Amniotic stem cell (primary cell): ENCODE measurements at places on chromosomes 16 and 17.
A peak's percentile ranks its signal among the peaks of the same experiment; 100 is the strongest.

DNA sequence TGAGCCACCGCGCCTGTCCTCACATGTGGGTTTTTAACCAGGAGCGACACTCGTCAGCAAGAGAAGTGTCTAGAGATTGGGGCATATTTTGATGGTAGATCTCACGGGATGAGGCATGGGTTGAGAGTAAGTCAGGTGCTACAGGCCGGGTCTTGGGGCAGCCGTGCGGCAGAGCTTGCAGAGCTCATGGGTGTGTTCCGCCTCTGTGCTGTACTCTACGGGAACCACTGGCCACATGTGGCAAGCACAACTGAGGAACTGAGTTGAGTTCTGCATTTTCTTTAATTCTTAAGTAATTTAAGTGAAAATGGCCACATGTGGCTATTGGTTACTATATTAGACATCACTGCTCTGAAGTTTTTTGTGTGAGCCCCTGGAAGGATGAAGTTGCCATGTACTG is 9.6 kb downstream of the CLUAP1 start:
- no peak for DNase-seq

- no peak for DNase-seq
Observed at GRCh38 chr17:19867329-19868078, at the start of gene ULK2. Gene ULK2, minus strand, starts transcription at chr17:19867936. Its CDS starts 519 bp downstream, at chr17:19867417.

DNA sequence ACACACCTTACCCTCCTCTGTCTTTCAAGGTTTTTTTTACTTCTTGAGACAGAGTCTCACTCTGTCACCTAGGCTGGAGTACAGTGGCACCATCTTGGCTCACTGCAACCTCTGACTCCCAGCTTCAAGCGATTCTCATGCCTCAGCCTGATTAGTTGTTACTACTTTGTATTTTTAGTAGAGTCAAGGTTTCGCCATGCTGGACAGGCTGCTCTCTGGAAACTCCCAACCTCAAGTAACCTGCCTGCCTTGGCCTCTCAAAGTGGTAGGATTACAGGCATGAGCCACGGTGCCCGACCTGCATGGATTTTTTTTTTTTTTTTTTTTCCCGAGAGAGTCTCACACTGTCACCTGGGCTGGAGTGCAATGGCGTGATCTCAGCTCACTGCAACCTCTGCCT is 273.2 kb downstream of the RBFOX1 start:
- no peak for DNase-seq

GRCh38 chr17:62626719-62627218 is 701 bp upstream of the MRC2 start:
- peak; percentile 34 for DNase-seq

DNA sequence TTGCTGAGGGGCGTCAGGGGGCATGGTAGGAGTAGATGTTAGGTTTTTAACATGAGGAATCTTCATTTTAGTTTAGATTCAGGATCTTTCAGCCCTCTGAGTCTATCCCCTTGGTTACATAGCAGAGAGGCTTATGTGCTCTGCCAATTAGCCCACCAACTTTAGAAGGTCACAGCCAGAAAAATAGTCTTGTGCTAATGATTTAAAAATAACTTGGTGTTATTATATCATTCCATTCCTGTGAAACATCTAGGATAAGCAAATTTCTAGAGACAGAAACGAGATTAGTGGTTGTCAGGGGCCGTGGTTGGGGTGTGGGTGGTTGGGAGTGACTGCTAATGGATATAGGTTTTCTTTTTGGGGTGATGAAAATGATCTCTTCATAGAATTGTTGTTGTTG is 183.7 kb downstream of the SNX29 start:
- DNase-seq, result no peak

DNA sequence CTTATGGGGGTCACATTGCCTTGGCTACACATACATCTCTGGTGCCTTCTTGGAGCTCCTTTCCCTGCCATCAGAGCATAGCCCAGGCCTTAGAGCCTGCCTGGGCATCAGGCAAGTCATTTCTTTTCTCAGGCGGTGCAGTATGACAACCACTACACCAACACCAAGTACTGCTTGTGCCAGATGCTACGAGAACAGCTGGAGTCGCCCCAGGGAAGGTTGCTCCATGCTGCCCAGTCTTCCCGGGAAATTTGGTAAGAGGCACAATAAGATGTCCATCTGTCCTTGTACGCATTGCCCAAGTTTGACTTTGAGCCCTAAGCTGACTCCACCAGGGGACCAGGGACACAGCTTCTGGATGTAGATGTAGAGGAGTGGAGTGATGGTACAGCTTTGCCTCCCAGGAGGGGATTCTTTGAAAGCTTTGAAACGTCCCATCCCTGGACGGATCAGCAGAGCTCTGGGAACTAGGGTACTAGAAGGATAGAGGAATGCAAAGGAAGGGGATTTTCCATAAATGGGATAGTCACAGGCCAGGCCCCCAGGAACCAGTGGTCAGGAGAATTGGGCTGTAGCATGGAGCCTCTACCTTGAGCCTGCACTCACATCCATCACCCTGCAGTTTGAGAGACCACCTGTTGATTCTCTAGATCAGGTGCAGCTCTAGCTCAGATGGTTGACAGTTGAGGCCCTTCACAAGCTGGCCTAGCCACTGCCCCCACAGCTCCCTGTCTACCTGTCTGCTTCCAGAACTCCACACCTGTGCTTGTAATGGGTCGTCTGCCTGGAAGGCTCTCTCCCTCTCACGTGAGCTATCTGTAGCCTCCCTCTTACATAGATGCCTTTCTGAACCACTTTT is 11.0 kb upstream of the NFATC3 start:
- no peak for DNase-seq

- DNase-seq, result peak; percentile 84
Observed at GRCh38 chr16:89922477-89922883, 662 bp upstream of the TUBB3 start.

DNA sequence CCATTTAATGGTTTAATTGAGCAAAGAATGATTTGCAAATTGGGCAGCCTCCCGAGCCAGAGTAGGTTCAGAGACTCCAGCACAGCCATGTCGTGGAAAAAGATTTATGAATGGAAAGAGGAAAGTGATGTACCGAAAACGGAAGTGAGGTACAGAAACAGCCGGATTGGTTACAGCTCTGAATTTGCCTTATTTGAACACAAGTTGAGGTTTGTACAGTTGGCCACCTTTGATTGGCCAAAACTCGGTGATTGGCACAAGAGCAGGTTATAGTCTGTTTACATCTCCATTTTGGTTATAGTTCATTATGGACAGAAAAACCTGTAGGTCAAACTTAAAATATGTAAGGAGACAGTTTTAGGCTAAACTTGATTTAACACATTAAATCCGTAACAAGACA is 44.5 kb downstream of the TENT4B start:
- no peak for DNase-seq

DNA sequence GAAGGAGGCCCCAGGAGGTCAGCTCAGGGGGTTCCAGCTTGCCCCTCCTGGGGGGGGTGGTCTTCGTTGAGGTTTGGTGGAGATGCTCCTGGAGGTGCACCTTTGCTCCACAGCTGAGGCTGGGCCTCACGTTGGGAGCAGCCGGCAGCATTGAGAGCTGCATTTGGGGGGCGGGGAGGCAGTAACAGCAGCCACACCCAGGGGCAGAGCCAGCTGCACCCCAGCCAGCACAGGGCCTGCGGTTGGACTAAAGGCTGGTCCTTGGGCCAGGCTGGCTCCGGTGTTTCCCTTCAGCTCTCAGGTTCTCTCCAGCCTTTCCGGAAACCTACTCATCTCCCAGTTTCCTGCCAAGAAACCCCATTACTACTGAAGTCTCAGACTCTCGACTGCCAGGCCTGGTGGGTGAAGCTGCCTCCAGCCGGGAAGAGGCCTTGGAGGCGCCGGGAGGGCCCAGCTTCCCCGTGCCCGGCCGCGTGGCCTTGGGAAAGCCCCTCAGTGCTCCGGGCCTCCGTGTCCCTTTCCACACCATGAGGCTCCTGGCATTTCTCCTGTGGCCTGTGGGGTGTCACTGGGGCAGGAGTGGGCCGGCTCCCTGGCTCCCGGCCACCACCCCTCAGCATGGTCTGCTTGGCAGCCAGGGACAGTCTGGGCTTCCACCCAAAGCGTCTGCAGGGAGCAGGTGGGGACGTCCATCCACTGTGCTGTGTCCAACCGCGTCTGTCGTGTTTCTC is 14.0 kb upstream of the BAIAP2 start:
- no peak for DNase-seq

DNA sequence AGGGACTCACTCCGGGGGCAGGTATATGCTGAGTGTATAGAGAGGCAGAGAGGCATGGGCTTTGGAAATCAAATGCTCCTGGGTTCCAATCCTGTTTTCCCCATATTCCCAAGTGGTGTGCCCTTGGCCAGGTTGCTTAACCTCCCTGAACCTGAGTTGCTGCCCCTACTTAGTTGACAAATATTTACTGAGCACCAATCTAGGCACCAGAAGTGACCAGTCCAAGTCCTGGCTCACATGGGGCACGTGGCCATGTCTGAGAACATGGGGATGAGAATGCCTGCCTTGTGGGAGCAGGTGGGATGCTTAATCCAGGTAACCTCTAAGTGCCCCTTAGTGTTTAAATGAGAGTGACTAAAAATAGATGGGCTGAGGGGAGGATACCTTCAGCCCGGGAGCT is 4.2 kb downstream of the SOCS3 start:
- no peak for DNase-seq

- no peak for DNase-seq
Observed at GRCh38 chr16:82384017-82384416, 214.0 kb upstream of the MPHOSPH6 start.

GRCh38 chr16:66120656-66121055 is 245.8 kb upstream of the CDH5 start:
- no peak for DNase-seq

- DNase-seq, result peak; percentile 54
Observed at GRCh38 chr16:28974007-28974436, 556 bp upstream of the SPNS1 start.

DNA sequence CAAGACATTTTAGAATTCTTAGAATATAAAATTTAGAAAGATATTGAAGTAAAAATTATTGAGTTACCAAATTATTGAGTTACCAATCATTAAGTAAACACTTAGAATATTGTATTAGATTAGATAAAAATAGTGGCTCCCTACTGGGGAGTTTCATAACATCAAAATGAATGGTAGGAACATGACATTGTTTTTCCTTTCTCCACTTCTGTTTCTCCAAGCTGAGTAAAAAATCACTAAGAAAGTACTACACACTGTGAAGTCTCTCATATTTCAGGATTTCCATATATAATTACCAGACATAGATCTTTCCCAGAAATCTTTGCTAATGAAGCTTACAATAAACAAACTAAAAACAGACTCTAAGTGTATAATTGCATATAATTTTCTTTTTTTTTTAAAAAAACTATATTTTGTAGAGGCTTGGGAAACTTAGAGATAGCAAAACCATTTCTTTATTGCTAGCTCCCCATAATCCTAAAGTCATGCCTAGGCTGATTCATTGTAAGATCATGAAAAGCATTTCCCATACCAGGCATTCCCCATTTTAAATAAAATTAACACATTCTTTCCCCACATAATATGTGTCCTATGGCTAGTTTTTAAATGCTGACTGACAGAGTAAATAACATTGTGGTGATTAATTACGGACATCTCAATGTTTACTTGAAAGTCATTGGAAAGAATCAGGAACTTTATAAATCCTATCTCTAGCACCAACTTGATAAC is 1408.7 kb upstream of the GOT2 start:
- no peak for DNase-seq

GRCh38 chr16:8943966-8944759 is 19.5 kb downstream of the USP7 start:
- DNase-seq, result no peak

DNA sequence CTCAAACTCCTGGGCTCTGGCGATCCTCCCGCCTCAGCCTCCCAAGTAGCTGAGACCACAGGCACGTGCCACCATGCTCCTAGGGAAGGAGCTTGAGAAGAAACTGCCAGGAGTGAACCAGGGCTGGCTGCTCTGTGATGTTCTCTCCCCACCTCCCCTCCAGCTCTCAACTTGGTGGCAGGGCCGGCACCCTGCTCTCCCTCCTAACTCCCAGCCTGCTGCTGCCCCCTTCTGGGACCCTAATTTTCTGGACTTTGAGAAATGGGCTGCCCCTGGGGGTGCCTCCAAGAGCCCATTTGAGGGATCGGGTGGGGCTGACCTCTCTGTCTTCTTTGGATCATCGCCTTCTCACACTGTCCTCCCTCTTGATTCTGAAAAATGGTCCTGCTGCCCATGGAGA is 14.9 kb upstream of the STAT3 start:
- DNase-seq, result no peak

GRCh38 chr16:10667239-10667638 is 27.5 kb downstream of the TEKT5 start:
- no peak for DNase-seq

- no peak for DNase-seq
Observed at GRCh38 chr17:45107293-45108010, 24.9 kb downstream of the PLCD3 start.

DNA sequence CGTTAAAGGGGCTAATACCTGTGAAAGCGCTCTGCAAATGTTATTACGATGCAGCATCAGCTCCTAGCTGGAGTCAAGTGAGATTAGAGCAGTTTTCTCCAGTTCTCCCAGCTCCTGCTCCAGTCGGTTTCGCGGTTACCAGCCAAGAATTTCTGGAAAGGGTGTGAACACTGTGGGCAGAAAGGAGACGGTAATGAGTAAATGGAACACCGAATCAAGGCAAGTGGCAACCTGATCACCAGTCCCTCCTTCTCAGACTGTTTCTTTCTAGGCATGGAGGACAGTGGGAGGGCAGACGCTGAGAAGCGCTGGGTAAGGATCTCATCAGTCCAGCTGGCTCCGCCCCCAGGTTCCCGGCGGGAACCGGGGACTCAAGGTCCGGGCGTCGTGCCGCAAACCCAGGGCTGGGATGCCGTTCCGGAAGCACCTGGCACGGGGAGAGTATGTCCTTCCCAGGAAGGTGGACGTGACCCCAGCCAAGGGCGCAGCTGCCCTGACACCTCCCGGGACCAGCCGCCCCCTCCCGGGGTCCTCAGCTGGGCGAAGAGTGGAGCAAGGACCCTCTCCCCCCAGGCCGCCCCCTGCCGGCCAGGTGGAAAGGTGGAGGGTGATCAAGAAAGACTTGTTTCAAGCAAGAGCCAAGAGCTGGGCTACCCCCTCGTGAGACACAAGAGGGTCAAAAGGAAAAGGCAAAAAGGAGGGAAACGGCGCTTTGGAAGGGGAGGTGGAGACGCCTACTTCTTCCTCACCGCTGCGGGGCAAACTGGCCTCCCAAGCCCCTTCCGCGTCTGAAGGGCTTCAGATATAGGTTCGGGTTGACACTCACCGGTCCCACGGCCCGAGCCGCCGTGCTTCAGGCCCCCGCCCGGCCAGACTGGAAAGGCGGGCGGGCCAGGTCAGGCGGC is 481 bp downstream of the MYO19 start:
- DNase-seq, result no peak

- DNase-seq, result no peak
Observed at GRCh38 chr16:50322333-50322732, 46.5 kb downstream of the BRD7 start.

- no peak for DNase-seq
Observed at GRCh38 chr16:64364894-64365293, 757.0 kb downstream of the CDH11 start.

DNA sequence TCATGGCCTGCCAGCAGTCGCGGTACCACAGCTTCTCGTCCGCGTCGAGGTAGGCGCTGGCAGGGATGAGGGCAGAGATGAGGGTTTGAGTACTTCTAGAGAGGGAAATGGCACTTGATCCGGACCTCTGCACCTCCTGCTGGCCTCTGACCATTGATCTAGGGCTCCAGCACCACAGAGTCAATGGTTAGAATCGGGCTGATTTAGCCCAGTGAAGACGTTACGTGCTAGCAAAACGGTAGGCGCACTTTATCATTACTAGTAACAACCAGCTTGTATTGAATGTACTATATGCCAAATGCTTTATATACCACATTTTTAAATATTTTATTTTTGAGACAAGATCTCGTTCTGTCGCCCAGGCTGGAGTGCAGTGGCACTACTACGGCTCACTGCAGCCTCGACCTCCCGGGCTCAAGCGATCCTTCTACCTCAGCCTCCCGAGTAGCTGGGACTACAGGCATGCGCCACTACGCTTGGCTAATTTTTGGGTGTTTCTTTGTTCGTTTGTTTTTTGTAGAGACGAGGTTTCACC is 526 bp downstream of the TSNAXIP1 start:
- no peak for DNase-seq
